Stimulated activated CD8-positive, alpha-beta memory T cell treated with anti-CD3 and anti-CD28 coated beads, Interleukin-7, amount 100 ng/mL, for 1 hour (primary cell): ENCODE measurements at places on chromosomes 2 and 18.
A peak's percentile ranks its signal among the peaks of the same experiment; 100 is the strongest.

DNA sequence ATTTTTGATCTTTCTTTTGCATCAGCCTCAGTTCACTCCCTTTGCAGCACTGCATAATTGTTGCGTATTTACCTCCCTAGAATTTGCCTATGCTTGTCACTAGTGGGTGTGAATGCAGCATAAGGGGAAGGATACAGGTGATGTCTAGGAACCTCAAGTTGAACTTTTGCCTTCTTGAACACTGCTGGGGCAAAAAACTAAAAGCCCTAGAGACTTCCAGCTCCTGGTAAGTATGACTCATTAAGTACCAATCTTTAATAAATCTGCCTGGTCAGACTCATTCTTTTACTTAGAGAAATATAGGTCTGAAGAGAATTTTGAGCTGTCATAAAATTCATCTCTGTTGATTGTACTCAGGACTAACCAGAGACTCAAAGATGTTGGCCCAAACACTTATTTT, 547.3 kb upstream of the FANCL start:
- no peak for DNase-seq

DNA sequence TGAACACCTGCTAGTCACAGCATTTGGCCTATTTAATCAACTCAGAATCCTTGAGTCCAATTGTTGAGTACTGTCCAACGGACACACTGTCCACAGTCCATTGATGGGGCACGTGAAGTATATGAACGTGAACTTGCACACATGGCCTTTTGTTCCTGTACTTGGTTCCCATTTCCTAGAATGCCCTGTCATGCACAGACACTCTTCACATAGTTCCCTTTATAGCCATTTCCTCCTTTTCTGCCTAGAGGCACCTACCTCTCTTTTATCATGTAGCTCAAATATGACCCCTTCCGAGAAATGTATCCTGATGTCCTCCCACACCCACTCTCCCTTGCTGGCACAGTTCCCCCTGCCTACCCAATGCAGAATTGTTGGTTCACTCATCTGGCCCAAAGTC, 8.7 kb upstream of the CRYGA start:
- DNase-seq, result no peak

- peak; percentile 4 for DNase-seq
These were observed 78.4 kb downstream of the LIMS1 start for GRCh38 chr2:108612514-108613183.

GRCh38 chr2:233544200-233544610, 22.4 kb downstream of the USP40 start:
- DNase-seq, result no peak

GRCh38 chr2:34656632-34657031, 1057.5 kb upstream of the FAM98A start:
- no peak for DNase-seq

DNA sequence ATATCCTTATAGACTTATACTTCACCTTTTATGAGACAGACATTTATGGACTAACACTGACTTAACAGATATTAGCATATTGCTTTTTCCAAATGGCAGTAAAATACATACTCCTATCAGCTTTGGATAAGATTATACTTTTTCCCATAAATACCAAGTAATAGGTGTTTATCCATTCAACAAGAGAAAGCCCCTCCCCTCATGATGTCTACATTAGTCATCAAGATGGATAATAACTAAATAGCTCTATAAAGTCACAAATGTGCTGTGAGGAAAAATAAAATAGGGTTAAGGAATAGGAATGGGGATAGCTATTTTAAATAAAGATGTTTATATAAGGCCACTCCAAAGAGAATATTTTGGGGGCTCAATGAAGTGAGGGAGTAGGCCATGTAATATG, 39.4 kb downstream of the CSRNP3 start:
- DNase-seq, result no peak

DNA sequence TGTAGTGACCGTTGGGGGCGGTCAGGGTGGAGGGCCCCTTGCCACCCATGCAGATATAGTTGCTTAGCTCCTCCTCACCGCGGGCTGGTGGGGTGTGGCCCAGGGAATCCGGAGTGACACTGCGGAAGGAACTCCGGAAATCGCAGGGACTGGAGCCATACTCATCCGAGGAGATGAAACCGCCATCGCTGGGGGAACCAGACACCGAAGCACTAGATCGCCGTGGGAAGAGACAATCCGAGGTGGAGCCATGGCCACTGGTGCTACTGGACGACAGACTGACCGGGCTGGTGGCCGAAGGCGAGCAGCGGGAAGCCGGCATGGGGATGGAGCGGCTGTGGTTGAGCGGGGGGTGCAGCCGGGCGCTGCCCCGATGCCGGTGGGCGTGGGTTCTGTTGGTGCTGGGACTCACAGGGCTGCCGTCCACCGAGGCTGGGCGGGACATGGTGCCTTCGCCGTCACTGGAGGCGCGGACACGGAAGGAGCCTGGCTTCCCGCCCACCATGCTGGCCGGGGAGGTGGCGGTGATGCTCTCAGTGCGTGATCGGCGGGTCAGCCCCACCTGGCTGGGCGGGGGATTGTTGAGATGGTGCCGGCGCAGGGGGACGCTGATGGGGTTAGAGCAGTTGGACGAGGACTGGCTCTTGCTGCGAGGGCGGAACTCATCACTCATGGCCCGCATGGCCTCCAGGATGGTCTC, 2.2 kb downstream of the IRS1 start:
- no peak for DNase-seq

DNA sequence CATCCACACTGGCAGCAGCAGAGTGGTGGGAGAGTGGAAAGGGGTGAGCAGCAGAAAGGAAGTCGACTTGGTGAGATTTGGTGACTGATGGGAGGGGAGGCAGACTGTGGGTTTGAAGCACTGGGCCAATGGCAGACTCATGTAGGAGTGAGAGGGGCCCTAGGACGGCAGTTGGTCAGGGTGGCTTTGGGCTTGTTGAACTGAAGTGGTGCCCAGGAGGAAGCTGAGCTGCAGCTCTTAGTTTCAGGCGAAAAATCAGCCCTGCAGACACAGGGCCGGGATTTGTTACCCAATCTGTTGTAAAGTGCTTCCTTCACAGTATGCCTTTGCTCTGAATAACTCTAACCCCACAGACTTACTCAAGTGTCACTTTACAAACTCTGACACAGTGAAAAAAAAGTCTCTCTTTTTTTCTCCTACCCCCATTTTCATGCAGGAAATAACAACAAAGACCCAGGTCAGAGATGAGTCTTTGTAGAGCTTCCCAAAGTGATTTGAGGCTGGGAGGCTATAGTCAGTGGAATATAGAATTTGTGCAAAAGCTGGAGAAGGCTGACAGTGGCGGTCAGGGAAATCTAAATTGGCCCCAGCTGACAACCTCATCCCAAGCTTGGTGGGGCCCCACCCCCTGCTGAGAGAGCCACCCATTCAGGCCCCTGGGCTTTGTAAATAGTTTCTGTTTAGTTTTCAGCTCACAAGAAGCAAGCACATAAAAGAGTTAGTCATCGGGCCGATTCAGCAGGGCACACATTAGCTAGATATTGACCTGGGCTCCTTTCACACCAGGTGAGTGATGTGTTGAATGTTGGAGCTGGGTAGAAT, 226.9 kb downstream of the VAPA start:
- DNase-seq, result no peak

DNA sequence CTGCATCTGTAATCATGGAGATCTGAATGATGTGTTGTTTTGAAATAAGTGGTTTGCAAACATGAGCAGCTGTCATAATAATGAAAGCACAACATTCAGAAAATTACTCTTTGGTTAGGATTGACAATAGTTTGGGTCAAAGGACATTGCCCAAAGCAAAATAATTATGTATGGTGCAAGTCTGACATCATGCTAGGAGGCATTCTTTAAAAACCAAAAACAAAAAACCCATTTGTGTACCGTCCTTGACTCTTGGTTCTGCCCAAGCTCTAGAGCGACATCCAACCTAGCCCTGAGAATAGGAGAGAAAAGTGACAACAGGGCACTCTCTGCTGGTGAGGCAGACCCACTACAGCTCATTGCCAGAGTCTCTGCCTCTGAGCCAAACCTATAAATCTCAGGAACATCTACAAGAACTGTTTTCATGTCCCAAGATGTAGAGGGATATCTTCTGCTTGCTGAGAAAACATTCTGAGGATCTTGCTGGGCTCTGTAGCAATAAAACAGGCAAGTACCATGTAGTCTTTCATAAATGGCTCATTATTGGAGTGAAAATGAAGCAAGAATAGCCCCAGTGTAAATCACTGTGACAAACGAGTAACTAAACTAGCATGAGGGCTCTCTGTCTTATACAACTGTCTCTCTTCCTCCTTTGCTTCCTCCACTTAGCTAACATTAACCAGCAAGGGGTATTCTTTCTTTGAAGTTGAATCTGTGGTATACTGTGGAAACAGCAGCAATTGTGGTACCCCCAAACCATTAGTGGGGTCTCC, 266.8 kb upstream of the CXCR4 start:
- DNase-seq, result peak; percentile 13

- peak; percentile 20 for DNase-seq
These were observed 10.9 kb downstream of the GNLY start for GRCh38 chr2:85704800-85705679.

GRCh38 chr2:235045336-235045972, 93.6 kb downstream of the SH3BP4 start:
- DNase-seq, result no peak

GRCh38 chr2:1979138-1979537, 234.8 kb upstream of the PXDN start:
- DNase-seq, result no peak
